ENCODE measurements at places on chromosomes 7 and 10.

- no peak for DNase-seq
Measured at GRCh38 chr7:4154882-4155535, 527.1 kb upstream of the FOXK1 start.

- no peak for DNase-seq
Measured at GRCh38 chr7:105204520-105204919, 184.2 kb downstream of the SRPK2 start.

- DNase-seq: no peak
Measured at GRCh38 chr7:73844131-73844547, 1.8 kb upstream of the METTL27 start.

DNA sequence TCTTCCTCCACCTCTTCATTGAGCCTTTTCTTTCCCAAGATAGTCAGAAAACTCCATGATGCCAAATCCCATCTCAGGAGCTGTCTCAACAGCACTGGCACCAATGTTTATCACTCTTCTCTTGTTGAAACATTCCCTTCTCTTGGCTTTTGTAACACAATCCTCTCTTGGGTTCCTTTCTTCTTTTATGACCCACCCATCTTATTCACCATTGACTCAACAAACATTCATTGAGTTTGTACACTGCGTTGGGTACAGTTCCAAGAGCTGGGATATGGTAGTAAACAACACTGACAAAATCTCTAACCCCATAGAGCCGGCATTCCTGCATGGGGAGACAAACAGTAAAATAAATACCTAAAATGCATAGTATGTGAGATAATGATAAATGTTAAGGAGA is 577.5 kb downstream of the INHBA start:
- no peak for DNase-seq

GRCh38 chr7:5310822-5311405 is 28.2 kb downstream of the SLC29A4 start:
- no peak for DNase-seq

All from dorsolateral prefrontal cortex (tissue), 122 donors.